ENCODE measurements at places on chromosomes 5 and 9.

GRCh38 chr5:155080721-155081120, 67.2 kb downstream of the KIF4B start:
- DNase-seq: no peak

DNA sequence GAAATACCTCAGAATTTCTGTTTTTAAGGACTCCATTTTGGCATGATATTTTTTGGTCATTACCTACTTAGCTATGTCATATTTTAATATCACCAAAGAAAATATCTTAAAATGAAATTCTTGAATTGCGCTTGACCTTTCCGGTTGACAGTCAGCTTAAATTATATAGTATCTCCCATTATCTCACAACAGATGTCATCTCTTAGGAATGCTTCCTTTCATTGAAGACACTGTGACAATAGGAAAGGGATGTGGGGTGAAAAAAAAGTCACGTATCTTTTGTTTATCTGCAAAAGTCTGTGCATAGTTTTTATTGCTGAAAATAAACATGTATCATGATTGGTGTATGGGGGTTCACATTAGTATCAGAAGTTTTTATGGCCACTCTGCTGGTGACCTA, 105.8 kb downstream of the INVS start:
- DNase-seq: no peak

DNA sequence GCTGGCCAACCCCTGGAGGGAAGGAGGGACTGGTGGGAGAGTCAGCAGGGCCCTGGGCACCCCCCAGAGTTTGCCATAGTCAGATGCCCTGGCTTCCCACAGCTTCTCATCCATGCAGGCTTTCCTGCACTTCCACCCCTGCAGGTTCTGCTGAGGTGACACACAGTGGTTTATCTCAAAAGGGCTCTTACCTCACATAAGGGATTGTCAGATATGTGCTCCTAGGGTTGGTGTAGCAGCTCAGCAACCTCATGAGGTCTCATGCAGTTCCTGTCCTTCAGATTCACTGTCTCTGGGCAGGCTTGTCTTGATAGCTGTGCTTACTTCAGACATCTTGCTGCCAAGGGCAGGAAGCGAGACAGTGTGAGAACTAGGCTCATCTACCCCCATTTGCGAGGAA, 143.4 kb downstream of the KDM4C start:
- no peak for DNase-seq

- no peak for DNase-seq
Observed at GRCh38 chr9:76399856-76400255, 5.6 kb upstream of the RFK start.

- DNase-seq: peak; percentile 20
Observed at GRCh38 chr5:91978221-91978882, 595.2 kb upstream of the ARRDC3 start.

GRCh38 chr5:132749506-132749905, 2.3 kb downstream of the CCNI2 start:
- no peak for DNase-seq

GRCh38 chr5:35145691-35146317, 84.5 kb downstream of the PRLR start:
- no peak for DNase-seq

GRCh38 chr9:122055701-122056100, 37.4 kb downstream of the TTLL11 start:
- no peak for DNase-seq

DNA sequence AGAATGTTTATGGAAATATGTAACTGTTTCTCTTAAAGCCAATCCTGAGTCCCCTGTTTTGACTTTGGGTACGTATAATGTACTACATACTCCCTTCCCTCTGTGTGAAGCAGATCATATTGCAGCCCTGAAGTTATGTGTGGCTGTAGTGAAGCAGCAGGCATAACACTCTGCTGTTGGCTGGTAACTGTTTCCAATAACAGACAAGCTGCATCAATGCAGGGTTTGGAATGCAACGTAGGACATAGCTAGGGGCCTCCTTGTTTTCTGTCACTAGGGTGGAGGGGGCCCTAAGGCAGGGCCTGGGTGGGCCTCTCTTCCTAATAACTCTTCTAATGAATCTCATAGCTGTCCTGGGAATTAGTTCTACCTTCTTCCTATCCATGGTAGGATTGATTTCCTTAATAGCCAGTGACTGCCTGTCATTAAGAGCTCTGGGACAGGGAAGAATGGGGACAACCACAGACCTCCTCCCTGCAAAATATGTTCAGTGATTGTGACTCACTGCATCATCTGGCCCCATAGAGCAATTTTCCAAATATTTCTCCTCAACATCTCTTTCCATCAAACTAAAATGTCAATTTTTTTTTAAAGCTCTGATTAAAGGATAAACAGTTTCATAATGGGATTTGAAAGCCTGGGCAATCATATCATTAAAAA, 129.6 kb upstream of the HMHB1 start:
- no peak for DNase-seq

GRCh38 chr5:97405941-97406340, 222.9 kb upstream of the RIOK2 start:
- DNase-seq: no peak

- DNase-seq: no peak
Observed at GRCh38 chr5:143141652-143142051, 261.8 kb downstream of the NR3C1 start.

DNA sequence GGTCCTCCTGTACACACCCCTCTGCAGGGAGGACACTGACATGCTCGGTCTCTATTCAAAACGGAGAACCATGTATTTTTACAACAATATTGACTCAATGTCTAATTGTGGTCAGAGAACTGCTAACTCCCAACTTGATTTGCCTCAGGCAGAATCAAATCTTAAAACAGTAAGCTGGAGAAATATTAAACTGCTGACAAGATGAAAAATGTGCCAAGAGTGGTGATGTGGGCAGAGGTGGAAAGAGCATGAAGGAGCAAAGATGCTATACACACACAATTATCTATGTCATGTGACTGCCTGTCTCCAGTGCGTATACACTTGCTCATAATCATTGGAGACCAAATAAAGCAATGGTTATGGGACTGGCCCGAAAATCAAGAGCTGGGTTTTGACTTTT, 556.1 kb upstream of the ZNF608 start:
- no peak for DNase-seq

GRCh38 chr9:79801459-79801858, 229.7 kb downstream of the TLE4 start:
- DNase-seq: no peak

GRCh38 chr9:13896922-13897835, 416.8 kb downstream of the NFIB start:
- no peak for DNase-seq

DNA sequence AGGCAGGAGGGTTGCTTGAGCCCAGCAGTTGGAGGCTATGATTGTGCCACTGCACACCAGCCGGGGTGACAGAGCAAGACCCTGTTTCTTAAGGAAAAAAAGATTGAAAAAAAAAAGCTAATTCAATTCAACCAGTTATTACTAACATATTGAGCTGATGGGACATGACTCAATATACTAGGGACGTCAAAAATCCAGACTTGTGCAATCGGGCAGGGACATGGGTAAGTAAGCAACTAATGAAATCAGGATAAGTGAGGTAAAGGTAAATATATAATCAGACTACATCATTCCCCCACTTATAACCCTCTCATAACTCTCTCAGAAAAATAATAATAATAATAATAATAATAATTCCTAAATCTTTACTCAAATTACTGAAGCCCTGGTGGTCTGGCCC, 975 bp upstream of the HAVCR1 start:
- no peak for DNase-seq

GRCh38 chr9:89144238-89144637, 34.4 kb downstream of the SHC3 start:
- no peak for DNase-seq

DNA sequence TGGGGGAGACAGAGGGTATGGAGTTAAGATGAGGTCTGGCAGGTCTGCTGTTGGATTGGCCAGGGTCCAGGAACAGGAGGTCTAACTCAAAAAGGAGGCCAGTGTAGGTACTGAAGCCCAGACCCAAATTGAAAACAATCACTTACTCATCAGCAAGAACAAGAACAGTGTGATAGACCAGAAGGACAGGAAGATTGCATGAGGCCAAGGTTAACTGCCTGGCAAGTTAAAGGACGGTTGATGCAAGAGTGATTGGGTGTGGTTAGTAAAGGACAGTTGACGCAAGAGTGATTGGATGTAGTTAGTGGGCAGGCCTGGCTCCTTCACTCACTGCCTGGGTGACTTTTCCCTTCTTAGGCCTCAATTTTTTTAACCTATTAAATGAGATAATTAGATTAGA, 132.6 kb downstream of the PDZD2 start:
- DNase-seq: no peak

DNA sequence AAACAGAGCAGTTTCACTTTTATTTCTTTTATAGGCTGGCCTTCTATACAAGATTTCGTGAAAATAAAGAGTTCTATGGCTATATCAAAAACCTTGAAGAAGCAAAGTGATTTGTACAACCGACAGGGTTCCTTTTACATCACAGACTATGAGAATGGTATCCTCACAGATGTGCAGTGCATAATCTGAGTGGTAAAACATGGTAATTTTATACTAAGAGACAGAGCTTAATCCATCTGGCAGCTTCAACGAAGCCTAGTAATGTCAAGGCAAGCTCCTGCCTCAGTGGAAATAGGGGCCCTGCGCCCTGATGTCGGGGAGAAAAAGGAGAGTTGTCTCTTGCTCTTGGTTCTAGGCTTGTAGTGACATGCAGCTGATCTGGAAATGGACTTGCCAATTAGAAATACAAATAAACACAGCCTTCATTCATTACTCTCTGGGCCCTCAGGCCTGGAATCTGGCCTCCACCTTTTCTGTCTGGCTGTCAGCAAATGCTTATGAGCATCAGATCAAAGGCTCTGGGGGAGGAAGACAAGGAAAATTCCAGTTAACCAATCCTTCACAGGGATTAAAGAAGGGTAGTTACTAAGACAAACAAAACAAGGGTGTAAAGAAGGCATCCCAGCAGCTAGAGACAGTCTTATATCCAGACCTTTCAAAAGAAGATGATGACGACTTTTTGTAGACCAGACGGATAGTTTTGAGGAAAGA, 33.6 kb upstream of the TRIM32 start:
- DNase-seq: no peak

DNA sequence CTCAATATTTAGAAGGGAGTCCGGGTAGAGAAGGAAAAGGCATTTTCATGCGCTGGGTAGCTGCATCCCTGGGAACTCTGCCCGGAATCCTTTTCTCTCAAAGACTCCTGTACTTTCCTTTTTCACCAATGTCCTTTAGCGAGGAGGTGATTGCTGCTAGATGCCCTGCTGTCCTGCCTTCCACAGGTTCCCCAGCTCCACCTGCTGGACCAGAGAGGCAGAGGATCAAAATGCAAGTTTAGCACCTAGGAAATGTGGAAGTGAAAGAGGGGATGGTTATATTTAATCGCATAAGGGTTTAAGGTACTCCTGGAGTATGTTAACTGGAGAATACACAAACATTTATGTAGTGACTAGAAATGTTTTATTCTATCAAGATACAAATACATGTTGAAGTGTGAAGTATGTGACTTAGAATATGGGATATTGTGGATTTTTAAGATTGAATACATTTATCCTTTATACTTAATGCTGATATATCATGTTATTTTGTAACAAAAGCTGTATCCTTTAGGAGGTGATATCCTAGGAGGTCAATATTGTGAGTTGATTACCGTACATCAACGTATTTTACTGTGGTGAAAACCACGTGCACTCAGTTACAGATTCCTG, 145.7 kb downstream of the ARHGAP26 start:
- DNase-seq: peak; percentile 4

- peak; percentile 44 for DNase-seq
Observed at GRCh38 chr9:90870621-90871326, 69.2 kb downstream of the SYK start.

DNA sequence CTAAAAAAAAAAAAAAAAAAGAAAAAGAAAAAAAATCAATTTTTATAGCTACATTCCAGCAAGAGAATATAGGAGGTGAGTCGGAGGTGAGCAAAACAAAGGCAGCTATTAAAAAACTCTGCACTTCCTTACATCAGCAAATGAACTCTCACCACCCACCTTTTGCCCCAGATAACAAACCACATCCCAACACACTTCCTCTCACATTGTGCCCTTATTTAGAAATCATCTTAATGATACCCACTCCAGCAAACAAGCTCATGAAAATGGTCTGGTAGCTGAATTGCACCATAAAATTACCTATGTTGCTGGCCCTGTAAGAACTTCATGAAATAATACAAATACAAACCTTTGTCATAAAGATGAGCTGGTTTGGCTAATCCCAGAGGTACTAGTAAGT, 82.9 kb downstream of the CEMIP2 start:
- DNase-seq: no peak

- DNase-seq: no peak
Observed at GRCh38 chr5:153425914-153426313, 64.6 kb upstream of the GRIA1 start.

GRCh38 chr5:30498972-30499371, 694.5 kb upstream of the CDH6 start:
- no peak for DNase-seq

- no peak for DNase-seq
Observed at GRCh38 chr9:124221676-124222075, 36.1 kb upstream of the NEK6 start.

DNA sequence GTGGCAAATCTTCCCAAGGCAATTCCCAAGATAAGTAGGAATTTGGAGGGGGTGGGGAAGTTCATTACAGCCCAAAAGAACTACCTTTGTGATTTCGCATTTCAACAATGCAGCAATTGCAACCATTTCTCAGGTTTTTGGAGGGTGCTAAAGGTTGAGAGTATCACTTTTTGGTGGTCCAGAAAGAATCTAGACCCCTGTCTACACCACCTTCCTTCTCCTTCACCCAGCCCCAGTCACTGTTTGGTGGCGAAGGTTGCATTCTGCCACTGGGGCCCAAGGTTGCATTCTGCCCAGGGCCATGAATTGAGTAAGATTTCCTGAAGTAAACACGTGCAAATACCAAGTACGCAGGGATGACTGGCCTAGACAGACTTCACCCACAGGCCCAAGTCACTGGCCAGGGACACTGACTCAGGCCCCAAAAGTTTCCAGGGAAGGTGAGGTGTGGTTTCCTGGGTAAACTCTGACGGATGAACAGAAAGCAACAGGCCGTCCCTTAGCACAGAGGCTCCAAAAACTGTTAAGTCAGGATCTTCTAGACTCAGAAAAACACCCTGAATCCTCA, 5.7 kb downstream of the PDE6A start:
- no peak for DNase-seq

- no peak for DNase-seq
Observed at GRCh38 chr5:83000428-83000827, 76.8 kb downstream of the TMEM167A start.

Measured in NCI-H774 (cell line).